Stimulated activated CD8-positive, alpha-beta memory T cell treated with anti-CD3 and anti-CD28 coated beads, Interleukin-7, amount 100 ng/mL, for 1 hour (primary cell): ENCODE measurements at places on chromosomes 4 and X.

- DNase-seq, result no peak
These were observed 461.4 kb downstream of the NAF1 start for GRCh38 chr4:162705130-162705803.

DNA sequence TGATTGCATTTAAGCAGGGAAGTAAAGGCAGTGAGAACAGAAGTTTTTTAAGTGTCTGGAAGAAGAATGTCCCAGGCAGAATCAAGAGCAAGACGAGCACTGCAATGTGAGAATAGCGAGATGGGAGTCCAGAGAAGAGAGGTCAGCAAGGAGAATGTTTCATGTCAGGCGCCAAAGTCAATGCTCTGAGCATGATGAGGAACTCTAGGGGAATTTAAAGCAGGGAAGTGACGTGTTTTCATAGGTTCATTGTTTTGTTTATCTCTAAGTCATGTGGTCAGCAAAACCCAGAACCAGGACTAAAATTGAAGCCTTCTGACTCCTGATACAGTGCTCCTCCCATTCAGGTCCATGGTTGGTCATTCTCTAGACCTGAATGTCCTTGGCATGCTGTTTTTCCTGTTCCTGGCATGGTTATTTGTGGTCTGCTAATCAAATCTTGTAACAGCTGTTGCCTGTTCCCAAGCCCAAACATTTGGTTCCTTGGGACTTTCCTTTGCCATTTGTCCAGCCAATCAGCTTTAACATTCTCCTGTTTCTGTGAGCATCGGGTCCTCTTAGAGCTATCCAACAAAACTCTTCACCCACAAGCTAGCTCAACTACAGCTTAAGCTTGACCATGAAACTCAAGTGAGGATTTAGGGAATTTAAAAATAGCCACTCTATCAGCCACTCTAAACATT lies 37.7 kb downstream of the PTCHD1 start:
- no peak for DNase-seq

DNA sequence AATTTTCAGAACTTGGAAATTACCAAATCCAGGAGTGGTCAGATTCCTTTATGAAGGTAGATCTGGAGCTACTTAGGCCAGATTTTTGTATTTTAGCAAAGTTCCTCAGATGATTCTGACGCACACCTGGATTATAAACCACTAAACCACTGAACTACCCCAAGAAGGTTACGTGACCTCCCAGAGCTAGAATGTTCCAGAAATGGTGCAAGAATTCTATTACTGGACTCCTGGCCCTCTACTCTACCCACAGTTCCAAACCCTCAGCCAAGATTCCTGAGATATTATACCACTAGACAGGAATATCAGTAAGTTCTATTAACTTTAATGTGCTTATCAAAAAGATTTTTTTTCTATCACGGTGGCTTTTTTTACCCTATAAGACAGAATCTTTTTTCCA lies 67.1 kb downstream of the ABCG2 start:
- DNase-seq, result no peak

DNA sequence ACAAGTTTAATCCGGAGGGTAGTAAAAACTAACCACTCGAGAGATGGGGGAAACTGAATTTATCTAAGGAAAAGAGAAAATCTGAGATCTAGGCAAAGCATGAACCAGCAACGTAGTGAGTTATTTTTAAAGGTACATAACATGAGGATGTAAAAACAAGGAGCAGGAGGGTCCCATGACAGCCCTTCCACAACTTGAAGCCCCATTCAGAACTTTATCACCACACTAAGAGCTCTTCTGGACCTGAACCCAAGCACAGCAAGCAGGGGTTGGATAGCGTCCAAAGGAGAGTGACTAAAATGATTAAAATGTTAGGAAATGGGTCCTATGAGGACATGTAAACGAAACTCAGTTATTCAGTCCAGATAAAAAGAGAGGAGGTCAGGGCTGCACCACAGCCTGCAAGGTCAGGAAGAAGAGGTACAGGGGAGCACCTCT lies 16.2 kb downstream of the SH3RF1 start:
- no peak for DNase-seq

DNA sequence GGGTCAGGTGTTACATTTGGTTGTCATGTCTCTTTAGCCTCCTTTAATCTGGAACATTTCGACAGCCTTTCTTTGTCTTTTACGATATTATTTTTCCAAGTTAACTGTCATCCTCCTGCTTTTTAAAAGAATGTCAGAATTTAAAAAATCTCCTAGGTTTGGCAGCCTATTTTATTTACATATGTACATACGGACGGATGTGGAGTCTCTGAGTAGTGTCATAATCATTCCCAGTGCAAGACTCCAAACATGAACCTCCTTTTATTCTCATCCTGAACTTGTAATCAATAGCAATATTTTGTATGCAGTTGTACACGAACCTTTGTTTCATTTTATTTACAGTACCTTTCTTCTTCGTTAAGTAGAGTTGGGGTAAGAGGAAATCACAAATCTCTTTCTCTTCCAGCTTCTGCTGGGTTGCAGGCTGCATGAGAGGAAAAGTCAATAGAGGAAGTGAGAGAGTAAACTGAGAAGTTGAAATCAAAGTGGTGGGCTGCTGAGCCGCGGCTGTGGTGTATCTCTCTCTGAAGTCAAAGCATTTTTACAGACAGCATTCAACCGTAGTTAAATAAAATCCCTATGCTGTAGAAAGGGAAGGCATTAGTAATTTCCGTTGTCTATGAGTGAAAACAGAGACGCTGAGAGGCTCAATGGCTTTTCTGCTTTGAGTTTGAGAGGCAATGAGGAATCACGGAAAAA lies 53.9 kb upstream of the RPS6KA3 start:
- no peak for DNase-seq

GRCh38 chrX:54891573-54891972 lies 29.1 kb upstream of the TRO start:
- DNase-seq, result no peak

DNA sequence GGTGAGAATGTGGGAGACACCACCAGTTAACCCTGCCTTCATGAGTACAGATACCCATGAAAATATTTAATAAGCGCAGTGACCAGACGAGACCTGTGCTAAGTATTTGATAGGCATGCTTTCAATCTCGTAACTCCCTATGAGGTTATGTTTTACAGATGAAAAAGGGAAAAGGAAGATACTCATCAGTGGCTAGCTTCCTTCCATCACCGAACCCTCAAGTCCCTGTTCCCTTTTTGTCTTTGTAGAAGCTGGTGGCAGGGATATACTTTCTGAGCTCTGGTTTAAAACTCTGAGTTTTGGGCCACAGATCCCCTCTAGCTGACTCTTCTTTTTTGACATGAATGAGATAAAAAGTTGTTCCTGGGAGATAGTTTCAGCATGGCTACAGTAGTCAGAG lies 26.3 kb downstream of the AFF1 start:
- no peak for DNase-seq

DNA sequence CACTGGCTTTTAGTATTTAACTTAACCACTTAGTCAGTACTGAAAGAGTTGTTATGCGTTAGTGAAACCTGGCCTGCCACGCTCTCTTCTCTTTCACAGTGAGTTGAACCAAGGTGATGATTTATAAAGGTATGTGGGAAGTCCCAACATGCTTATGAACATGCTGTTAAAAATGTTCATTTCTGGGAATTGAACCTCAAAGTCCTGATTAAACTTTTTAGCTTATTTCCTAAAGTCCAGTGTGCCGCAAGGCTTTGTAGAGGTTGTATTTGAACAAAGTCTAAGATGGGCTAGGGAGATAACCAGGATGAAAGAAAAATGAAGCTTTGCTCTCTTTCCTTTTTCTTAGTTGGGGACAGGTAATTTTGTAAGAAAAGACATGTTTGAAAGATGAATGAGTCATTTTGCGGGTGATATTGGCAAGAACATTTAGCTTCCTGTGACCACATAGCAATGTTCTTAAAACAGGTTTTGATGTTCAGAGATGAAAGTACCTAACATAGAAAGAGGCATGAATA lies 270.3 kb downstream of the DTHD1 start:
- no peak for DNase-seq

- no peak for DNase-seq
These were observed 8.1 kb upstream of the UVSSA start for GRCh38 chr4:1338752-1339414.

DNA sequence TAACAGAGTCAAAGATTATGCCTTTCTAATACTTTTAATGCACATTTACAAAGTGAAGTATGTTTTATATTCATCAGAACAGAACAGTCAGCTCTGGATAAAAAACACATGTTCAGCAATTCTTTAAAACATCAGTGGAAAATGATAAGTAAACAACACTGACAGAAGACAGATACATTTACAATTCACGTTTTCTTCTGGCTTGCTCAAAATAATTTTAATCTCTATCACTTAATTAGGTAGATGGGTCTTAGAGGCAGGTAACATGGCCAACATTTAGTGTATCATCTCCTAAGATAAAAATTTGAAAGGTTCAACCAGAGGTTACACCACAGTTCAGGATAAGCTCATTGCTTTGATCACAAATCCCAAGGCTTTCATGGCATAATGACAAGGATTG lies 156.8 kb upstream of the MAB21L2 start:
- no peak for DNase-seq

GRCh38 chr4:184053434-184053833 lies 148.3 kb downstream of the STOX2 start:
- no peak for DNase-seq

DNA sequence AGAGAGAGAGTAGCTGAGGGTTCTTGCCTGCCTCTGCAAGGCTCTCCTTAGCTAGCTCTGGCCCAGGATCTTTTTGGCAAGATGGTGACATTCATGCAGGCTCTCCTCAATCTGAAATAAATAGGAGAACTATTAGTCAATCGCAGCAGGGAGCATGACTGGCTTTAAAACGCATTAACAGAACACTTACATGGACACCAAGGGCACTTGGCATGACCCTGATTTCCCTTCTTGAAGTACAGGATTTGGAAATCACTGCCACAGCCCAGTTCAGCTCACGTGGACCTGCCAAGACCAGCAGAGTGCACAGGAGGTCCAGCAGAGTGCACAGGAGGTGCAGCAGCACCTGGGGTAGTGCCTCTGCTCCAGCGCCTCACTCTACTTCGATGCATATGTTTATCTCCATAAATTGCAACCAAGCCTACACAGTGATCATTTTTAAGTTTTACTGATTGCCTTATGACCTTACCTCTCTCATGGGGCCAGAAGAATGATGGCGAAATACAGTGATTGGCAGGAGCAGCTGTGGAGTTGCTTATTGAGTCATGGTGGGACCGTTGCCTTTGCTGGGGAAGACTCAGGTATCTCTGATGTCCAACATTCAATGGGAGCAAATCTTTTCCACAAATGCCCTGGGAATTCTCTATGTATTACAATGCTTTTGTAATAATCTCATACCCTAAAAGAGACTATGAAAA lies 122.4 kb downstream of the SYNPO2 start:
- no peak for DNase-seq

DNA sequence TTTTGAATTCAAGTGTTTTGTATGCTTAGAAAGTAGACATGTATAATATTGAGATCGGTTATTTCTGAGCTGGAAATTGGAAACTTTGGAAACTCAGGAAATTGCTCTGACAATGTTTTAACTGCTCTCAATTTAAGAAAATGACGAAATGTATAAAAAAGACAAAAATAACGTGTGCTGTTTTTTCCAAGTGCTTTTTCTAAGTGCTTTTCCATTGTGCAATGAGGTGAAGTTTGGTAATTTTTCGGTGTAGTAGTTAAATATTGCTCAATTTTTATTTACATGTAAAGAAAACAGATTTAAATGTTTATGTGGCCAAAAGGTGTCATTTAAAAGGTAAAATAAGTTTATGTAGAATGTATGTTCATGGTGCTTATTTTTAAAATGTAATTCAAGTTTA lies 39.4 kb upstream of the RHOH start:
- DNase-seq, result no peak

DNA sequence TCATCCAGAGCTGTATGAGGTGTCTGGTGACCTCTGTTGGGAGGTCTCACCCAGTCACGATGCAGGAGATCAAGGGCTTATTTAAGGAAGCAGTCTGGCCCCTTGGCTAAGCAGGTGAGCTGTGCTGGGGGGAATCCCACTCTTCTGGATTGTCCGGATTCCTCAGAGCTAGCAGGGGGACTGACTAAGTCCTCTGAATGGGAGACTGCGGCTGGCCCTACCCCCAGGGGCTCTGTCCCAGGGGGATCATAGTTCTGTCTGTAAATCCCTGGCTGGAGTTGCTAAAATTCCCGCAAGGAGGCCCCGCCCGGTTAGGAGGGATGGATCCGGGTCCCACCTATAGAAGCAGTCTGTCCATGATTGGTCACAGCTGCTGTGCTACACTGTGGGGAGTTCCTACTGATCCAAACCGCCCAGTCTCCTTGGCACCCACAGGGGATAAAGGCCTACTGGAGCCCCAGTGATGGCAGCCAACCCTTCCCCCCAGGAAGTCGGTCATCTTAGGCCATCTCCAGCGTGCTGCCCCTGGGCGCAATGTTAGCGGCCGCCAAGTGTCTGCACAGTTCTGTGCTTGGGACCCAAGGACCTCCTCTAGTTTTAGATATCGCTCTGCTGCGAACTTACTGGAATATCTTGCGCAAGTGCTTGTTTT lies 118.2 kb upstream of the KLF8 start:
- DNase-seq, result no peak

DNA sequence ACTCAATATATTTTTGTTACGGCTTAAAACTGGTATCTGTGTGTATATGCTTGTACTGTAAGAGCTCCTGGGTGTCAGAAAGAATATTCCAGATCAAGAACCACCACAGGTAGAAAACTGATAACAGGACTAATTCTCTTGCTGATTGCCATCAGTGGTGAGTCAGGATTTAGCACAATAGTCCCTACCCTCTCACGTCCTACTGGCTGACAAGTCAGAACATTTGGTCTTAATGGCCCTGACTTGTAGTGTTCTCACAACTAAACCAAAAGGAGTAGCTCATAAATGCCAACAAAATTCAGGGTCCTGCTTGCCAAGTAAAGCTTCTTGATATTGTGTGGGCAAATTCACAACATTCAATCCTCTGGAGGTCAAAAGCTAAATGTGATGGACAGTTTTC lies 105.2 kb upstream of the MAB21L2 start:
- no peak for DNase-seq

DNA sequence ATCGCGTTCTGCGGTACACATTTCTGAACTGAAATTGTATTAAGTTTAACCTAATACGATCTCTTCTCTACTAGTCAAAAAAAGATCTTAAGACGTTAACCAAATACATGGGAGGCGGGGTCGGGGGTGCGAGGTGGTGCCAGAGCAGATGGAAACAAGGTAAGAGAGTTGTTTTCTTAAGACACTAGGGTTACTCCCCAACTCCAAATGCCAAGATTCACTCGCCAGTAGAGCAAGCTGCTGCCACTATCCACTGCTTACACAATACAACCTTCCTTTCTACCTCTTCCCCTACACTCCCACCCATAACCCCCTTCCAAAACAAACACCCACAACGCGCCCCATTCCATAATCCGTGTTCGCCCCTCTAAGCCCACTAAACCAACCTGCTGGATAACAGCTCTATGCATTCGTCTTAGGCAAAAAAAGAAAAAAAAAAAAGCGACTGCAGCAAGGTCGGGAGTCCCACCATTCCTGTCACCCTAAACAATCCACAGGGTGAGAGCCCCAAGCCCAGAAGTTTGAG lies 1.3 kb downstream of the LCORL start:
- no peak for DNase-seq
